ENCODE measurements at places on chromosomes 4 and X. TPM values are rescaled to one million over a fixed set of nuclear protein-coding genes. Genes with fewer than 3 reads are reported as not detected.

The GASK1B gene
- 19.4 TPM for total RNA-seq

The PARM1 gene
- 1.0 TPM for total RNA-seq

The TNIP3 gene
- 0.73 TPM for total RNA-seq

The CXXC4 gene
- total RNA-seq: 0.21 TPM

The CENPVL3 gene
- not detected for total RNA-seq

The ELOVL6 gene
- 1.5 TPM for total RNA-seq

The TACC3 gene
- total RNA-seq: 27.0 TPM

The RBMXL3 gene
- total RNA-seq: not detected

The CYLC1 gene
- not detected for total RNA-seq

The MAGEB10 gene
- not detected for total RNA-seq

The MND1 gene
- 0.52 TPM for total RNA-seq

The CYSLTR1 gene
- 15.8 TPM for total RNA-seq

The NCAPG gene
- 0.42 TPM for total RNA-seq

The PDHA1 gene
- total RNA-seq: 20.9 TPM

The RBM46 gene
- not detected for total RNA-seq

The MAGEA4 gene
- total RNA-seq: 0.31 TPM

The VCX gene
- total RNA-seq: not detected

The IL3RA gene
- total RNA-seq: 13.2 TPM

The BEX1 gene
- 0.52 TPM for total RNA-seq

The USP26 gene
- not detected for total RNA-seq

The SSX4B gene
- total RNA-seq: not detected

The TCP11X2 gene
- total RNA-seq: not detected

The IL2 gene
- total RNA-seq: 1.3 TPM

The NR3C2 gene
- total RNA-seq: 29.1 TPM

The RTL9 gene
- not detected for total RNA-seq

The CT55 gene
- total RNA-seq: not detected

The USP46 gene
- 6.9 TPM for total RNA-seq

The OTOP1 gene
- total RNA-seq: not detected

The CPZ gene
- not detected for total RNA-seq

The NR0B1 gene
- not detected for total RNA-seq

The HSD17B13 gene
- 1.6 TPM for total RNA-seq

The MAB21L2 gene
- total RNA-seq: not detected

The TCEAL6 gene
- total RNA-seq: not detected

The TMSB15B gene
- 5.9 TPM for total RNA-seq

The GPM6B gene
- 0.21 TPM for total RNA-seq

The PPEF2 gene
- 0.63 TPM for total RNA-seq

The PGM2 gene
- 18.6 TPM for total RNA-seq

The SATL1 gene
- not detected for total RNA-seq

The SCML2 gene
- total RNA-seq: 0.63 TPM

The JADE1 gene
- 38.7 TPM for total RNA-seq
